Tibial nerve (tissue), 4 donors: ENCODE measurements at places on chromosomes 5 and 9. TPM values are rescaled to one million over a fixed set of nuclear protein-coding genes. Genes with fewer than 3 reads are reported as not detected.

The ADAMTSL1 gene
- 18.3 TPM for total RNA-seq

The NME5 gene
- total RNA-seq = 2.7 TPM

The PAIP1 gene
- 62.8 TPM for total RNA-seq

The MYO10 gene
- 39.6 TPM for total RNA-seq

The PAEP gene
- total RNA-seq = not detected

The PCDHA1 gene
- not detected for total RNA-seq

The PANK3 gene
- 26.9 TPM for total RNA-seq

The CKS2 gene
- 7.2 TPM for total RNA-seq

The IFNE gene
- not detected for total RNA-seq

The SHISAL2B gene
- total RNA-seq = not detected
